IMR-90 (cell line): ENCODE measurements at places on chromosomes 3 and 15. TPM values are rescaled to one million over a fixed set of nuclear protein-coding genes. Genes with fewer than 3 reads are reported as not detected.

DNA sequence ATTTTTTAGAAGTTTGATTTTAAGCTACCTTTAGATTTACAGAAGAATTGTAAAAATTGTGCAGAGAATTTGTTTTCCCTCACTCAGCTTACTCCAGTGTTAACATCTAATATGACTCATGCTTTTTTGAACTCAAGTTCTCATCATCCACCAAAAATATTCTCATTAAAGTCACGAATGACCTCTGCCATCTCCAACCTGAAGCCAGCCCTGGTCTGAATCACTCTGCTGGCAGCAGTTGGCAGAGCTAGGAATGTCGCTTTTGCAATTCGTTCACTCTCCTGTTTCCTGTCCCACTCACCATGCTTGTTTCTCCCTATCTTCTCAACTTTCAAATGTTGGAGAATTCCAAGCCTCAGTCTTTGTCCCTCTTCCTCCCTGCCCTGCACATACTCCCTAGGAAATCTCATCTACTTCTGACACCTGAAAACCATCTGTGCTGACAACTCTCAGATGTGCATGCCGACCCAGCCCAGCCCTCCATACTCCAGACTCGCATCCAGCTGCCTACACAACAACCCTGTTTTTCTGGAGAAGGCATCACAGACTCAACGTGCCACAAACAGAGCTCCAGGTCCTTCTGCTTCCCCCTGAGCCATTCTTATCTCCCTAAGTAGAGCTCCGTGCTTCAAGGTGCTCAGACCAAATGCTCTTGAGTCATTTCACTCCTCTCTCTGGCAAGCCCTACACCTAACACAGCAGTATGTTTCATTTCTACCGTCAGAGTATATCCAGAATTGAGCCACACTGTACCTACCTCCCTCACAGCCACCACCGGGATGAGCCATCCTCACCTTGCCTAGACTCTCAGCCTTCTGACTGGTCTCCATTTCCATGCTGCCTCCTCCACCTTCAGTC is 24.9 kb downstream of the PRR23E start:
- peak; percentile 1 for DNase-seq

DNA sequence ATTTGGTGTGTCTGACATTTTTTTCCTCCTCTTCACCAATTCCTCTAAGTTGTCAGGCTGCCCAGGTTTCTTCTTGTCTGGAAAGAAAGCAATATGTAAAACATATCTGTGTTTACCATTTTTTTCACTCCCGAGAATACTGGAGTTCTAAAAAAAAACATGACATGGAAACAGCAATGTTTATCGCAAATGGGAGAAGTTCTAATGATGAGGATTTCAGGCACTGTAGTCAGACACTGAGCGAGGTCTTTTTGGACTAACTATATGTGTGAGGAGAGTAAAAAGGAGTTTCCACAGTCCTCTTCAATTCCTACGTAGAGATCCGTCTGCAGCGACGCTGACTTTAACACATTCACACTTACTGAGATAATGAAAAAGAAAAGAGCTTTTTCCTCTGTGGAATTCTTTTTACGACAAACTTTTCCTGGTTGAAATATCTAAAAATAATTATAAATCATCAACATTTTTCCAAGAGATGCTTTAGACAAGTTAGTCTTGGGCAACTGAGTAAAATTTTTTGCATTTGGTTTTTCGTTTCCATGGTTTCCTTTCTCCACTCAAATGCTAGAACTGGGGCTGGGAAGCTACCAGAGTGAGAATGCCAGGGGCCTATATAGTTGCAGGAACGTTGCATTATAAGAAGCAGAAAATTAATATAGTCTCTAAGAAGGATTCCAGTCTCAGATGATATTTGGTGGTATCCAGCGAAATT is 8.4 kb upstream of the SETMAR start:
- no peak for DNase-seq

- DNase-seq: no peak
Measured at GRCh38 chr3:71906976-71907375, 122.0 kb upstream of the PROK2 start.

The GPR160 gene
- 0.18 and 0.28 TPM in 2 replicates for total RNA-seq

GRCh38 chr3:158095814-158096704 is 10.2 kb downstream of the SHOX2 start:
- DNase-seq: no peak

GRCh38 chr3:89032346-89033013 is 74.9 kb upstream of the EPHA3 start:
- DNase-seq: peak; percentile 6

- peak; percentile 4 for DNase-seq
Measured at GRCh38 chr3:127124120-127124519, 68.8 kb upstream of the PRR23E start.

- peak; percentile 52 for DNase-seq
Measured at GRCh38 chr15:51366920-51367319, 25.5 kb downstream of the GLDN start.

DNA sequence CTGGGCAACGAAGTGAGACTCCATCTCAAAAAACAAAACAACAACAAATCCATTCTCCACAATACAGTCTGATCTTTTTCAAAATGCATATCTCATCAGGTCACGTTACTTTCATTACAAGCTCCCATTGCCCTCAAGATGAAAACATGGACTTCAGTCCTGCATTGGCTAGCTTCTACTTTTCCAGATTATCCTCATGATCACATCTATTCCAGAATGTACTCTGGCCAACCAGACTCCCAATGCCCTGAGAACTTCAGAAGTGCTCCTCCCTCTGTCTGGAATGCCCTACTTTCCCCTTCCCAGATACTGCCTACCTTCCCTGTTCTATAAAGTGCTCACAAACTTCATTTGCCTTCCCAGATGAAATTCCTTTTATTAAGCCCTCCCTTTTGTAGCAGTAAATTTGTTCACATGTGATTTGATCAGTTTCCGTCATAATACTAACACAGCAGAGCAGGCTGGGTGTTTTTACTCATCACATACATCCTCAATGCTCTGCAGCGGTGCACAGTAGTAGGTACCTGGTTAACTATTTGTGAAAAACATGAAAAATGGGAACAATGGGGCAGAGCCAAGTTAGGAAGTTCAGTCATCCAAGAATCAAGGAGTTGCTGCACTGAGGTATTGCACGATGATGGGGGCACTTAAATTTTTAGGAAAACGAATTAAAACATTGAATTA is 5.3 kb downstream of the RPL22L1 start:
- no peak for DNase-seq

GRCh38 chr15:77183066-77183465 is 112.2 kb upstream of the TSPAN3 start:
- no peak for DNase-seq

The CELSR3 gene
- total RNA-seq: 0.18 and 0.28 TPM in 2 replicates

GRCh38 chr3:138943724-138944653 is 2.9 kb downstream of the FOXL2 start:
- DNase-seq: no peak

The ESYT3 gene
- total RNA-seq: under 0.01 TPM in 2 replicates

GRCh38 chr3:107861422-107861821 is 229.4 kb downstream of the CD47 start:
- no peak for DNase-seq

The NEK10 gene
- 6.6 and 7.5 TPM in 2 replicates for total RNA-seq

The PAQR9 gene
- not detected in 2 replicates for total RNA-seq

The SNX22 gene
- under 0.01 and 0.18 TPM in 2 replicates for total RNA-seq
